Breast epithelium (tissue), 4 donors: ENCODE measurements at places on chromosomes 7 and 10. TPM values are rescaled to one million over a fixed set of nuclear protein-coding genes. Genes with fewer than 3 reads are reported as not detected.

OR2A1 gene
- total RNA-seq, result 0.33 TPM

FOXK1 gene
- 11.7 TPM for total RNA-seq

TRIM73 gene
- total RNA-seq, result 4.8 TPM

CALHM1 gene
- total RNA-seq, result not detected

SLC26A5 gene
- 1.0 TPM for total RNA-seq
